ENCODE measurements at places on chromosomes 2 and 18. TPM values are rescaled to one million over a fixed set of nuclear protein-coding genes. Genes with fewer than 3 reads are reported as not detected.

The NEU2 gene
- not detected for total RNA-seq

The MOGAT1 gene
- total RNA-seq: not detected

The ZC3H6 gene
- total RNA-seq: 3.0 TPM

The ZNF804A gene
- total RNA-seq: not detected

The IL37 gene
- not detected for total RNA-seq

The FSHR gene
- total RNA-seq: not detected

The LYPD6B gene
- not detected for total RNA-seq

The MAP2 gene
- 61.2 TPM for total RNA-seq

The CD28 gene
- not detected for total RNA-seq

The CRYGC gene
- not detected for total RNA-seq

The COL4A3 gene
- not detected for total RNA-seq

The LBX2 gene
- 3.8 TPM for total RNA-seq

The MC4R gene
- total RNA-seq: not detected

The SPC25 gene
- 20.5 TPM for total RNA-seq

The C2orf66 gene
- total RNA-seq: 0.27 TPM

The RAB3GAP1 gene
- total RNA-seq: 37.2 TPM

The REG1A gene
- total RNA-seq: not detected

The ANKRD12 gene
- total RNA-seq: 25.4 TPM

The NCKAP5 gene
- total RNA-seq: 3.0 TPM

The CACNB4 gene
- total RNA-seq: 0.30 TPM

The IL1R1 gene
- total RNA-seq: 5.5 TPM

The CNDP1 gene
- not detected for total RNA-seq

The DHRS9 gene
- not detected for total RNA-seq

The LYG2 gene
- total RNA-seq: not detected

The IL1A gene
- 0.99 TPM for total RNA-seq

The KCNK3 gene
- not detected for total RNA-seq

The ALLC gene
- total RNA-seq: not detected

The KCNE4 gene
- total RNA-seq: not detected

The DOK6 gene
- total RNA-seq: not detected

The NAT8 gene
- total RNA-seq: not detected

The ID2 gene
- 4.1 TPM for total RNA-seq

The COBLL1 gene
- total RNA-seq: 38.4 TPM

The ACADL gene
- total RNA-seq: not detected

The SLC38A11 gene
- total RNA-seq: not detected

The C2orf80 gene
- not detected for total RNA-seq

The CCDC150 gene
- 18.1 TPM for total RNA-seq

The SERPINB11 gene
- total RNA-seq: not detected

The SLC5A7 gene
- total RNA-seq: not detected

The APLF gene
- 2.4 TPM for total RNA-seq

The DUSP2 gene
- total RNA-seq: 0.33 TPM

The KCNJ3 gene
- not detected for total RNA-seq

The TMEM169 gene
- not detected for total RNA-seq

The MSH2 gene
- total RNA-seq: 30.5 TPM

The PPP1CB gene
- 157 TPM for total RNA-seq

The LAMA3 gene
- total RNA-seq: 7.1 TPM

The IGFBP5 gene
- total RNA-seq: not detected

The LRATD1 gene
- total RNA-seq: not detected

The OSGEPL1 gene
- 5.9 TPM for total RNA-seq

The CXXC1 gene
- total RNA-seq: 66.9 TPM

The RAB31 gene
- 30.5 TPM for total RNA-seq

The ABCG5 gene
- not detected for total RNA-seq

The INHBB gene
- 1.8 TPM for total RNA-seq

The ZNF396 gene
- total RNA-seq: 0.72 TPM

The IFIH1 gene
- total RNA-seq: 6.9 TPM

The DNAJC5G gene
- 0.77 TPM for total RNA-seq

The SERPINB4 gene
- total RNA-seq: not detected

The ARL4C gene
- total RNA-seq: 8.3 TPM

Data from endothelial cell of umbilical vein (primary cell).